HT1080 (cell line): ENCODE measurements at places on chromosomes 16 and 17. TPM values are rescaled to one million over a fixed set of nuclear protein-coding genes. Genes with fewer than 3 reads are reported as not detected.

NPB gene
- total RNA-seq: 0.13 and 0.34 TPM in 2 replicates

SRL gene
- total RNA-seq: not detected in 2 replicates

LRRC36 gene
- total RNA-seq: not detected in 2 replicates

MYO15A gene
- not detected in 2 replicates for total RNA-seq

PPP1R27 gene
- 0.47 TPM in 1 of 2 replicates, not detected in the other for total RNA-seq

ZKSCAN2 gene
- 4.6 and 5.9 TPM in 2 replicates for total RNA-seq

CES3 gene
- total RNA-seq: 0.53 and 1.2 TPM in 2 replicates

SLC52A1 gene
- total RNA-seq: not detected in 2 replicates

KREMEN2 gene
- 2.4 and 2.5 TPM in 2 replicates for total RNA-seq

KLHL10 gene
- not detected in 2 replicates for total RNA-seq

PTX4 gene
- not detected in 2 replicates for total RNA-seq

KRT26 gene
- not detected in 2 replicates for total RNA-seq

KRT24 gene
- not detected in 2 replicates for total RNA-seq

NPTX1 gene
- total RNA-seq: 0.84 and 1.4 TPM in 2 replicates

OR3A1 gene
- total RNA-seq: not detected in 2 replicates

GAS7 gene
- total RNA-seq: 0.76 TPM in 1 of 2 replicates, not detected in the other

NLRC5 gene
- total RNA-seq: 13.6 and 14.3 TPM in 2 replicates

MYL11 gene
- total RNA-seq: not detected in 2 replicates

ALOX12B gene
- 0.51 TPM in 1 of 2 replicates, not detected in the other for total RNA-seq

TEKT3 gene
- total RNA-seq: not detected in 2 replicates

MYADML2 gene
- not detected in 2 replicates for total RNA-seq

SCNN1G gene
- total RNA-seq: not detected in 2 replicates

HS3ST3B1 gene
- total RNA-seq: 5.7 and 6.4 TPM in 2 replicates

ZNF597 gene
- total RNA-seq: 1.4 and 2.1 TPM in 2 replicates

CIBAR2 gene
- total RNA-seq: not detected in 2 replicates

ERI2 gene
- total RNA-seq: 23.8 and 26.0 TPM in 2 replicates

SLC13A2 gene
- total RNA-seq: not detected in 2 replicates

KIF18B gene
- total RNA-seq: 13.1 and 15.9 TPM in 2 replicates

CA7 gene
- not detected in 2 replicates for total RNA-seq

TEX14 gene
- 2.5 and 2.7 TPM in 2 replicates for total RNA-seq

OR1E2 gene
- total RNA-seq: not detected in 2 replicates

SUPT4H1 gene
- total RNA-seq: 157 and 168 TPM in 2 replicates

IRX6 gene
- not detected in 2 replicates for total RNA-seq

NOTUM gene
- not detected in 2 replicates for total RNA-seq

SDK2 gene
- 0.20 and 0.39 TPM in 2 replicates for total RNA-seq

TPSB2 gene
- total RNA-seq: not detected in 2 replicates

C16orf74 gene
- total RNA-seq: 46.0 and 55.2 TPM in 2 replicates

APOBR gene
- total RNA-seq: 0.03 TPM in 1 of 2 replicates, not detected in the other

CDRT15 gene
- total RNA-seq: not detected in 2 replicates

SCGB1C2 gene
- total RNA-seq: not detected in 2 replicates

KRT33A gene
- not detected in 2 replicates for total RNA-seq

TNS4 gene
- 0.10 and 0.95 TPM in 2 replicates for total RNA-seq

MT1A gene
- not detected in 2 replicates for total RNA-seq

ATP6V0A1 gene
- 11.8 and 14.8 TPM in 2 replicates for total RNA-seq

PRSS33 gene
- total RNA-seq: not detected in 2 replicates

CLEC18A gene
- total RNA-seq: 0.10 and 0.17 TPM in 2 replicates

IL17C gene
- not detected in 2 replicates for total RNA-seq

CNGB1 gene
- total RNA-seq: 0.32 and 0.50 TPM in 2 replicates

B9D1 gene
- 33.8 and 39.7 TPM in 2 replicates for total RNA-seq

P3H4 gene
- total RNA-seq: 71.9 and 75.5 TPM in 2 replicates

XYLT2 gene
- total RNA-seq: 50.5 and 53.4 TPM in 2 replicates

TP53TG3C gene
- total RNA-seq: 0.23 TPM in 1 of 2 replicates, not detected in the other

CCL18 gene
- total RNA-seq: not detected in 2 replicates
